ENCODE measurements at places on chromosomes 16 and 17.

DNA sequence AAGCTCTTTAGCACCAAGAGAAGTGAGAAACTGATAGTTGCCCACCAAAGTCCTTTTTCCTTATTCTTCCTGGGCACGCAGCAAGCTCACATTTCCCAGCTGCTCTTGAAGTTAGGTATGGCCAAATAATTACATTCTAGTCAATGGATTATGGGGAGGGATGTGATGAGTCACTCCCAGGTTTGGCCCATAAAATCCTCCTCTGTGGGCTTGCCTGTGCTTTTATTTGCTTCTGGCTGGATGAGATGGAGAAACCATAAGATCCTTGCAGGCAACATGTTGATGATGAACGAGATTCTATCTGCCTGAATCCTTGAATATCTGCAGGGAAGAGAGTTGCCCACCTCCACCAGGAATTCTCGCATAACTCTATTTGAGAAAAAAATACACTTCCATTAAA is 568.3 kb upstream of the SALL1 start:
- DNase-seq: no peak

- DNase-seq: no peak
Measured at GRCh38 chr17:3189961-3190360, 7.4 kb upstream of the OR1A2 start.

GRCh38 chr16:60905811-60906210 is 1130.4 kb downstream of the CDH8 start:
- no peak for DNase-seq

DNA sequence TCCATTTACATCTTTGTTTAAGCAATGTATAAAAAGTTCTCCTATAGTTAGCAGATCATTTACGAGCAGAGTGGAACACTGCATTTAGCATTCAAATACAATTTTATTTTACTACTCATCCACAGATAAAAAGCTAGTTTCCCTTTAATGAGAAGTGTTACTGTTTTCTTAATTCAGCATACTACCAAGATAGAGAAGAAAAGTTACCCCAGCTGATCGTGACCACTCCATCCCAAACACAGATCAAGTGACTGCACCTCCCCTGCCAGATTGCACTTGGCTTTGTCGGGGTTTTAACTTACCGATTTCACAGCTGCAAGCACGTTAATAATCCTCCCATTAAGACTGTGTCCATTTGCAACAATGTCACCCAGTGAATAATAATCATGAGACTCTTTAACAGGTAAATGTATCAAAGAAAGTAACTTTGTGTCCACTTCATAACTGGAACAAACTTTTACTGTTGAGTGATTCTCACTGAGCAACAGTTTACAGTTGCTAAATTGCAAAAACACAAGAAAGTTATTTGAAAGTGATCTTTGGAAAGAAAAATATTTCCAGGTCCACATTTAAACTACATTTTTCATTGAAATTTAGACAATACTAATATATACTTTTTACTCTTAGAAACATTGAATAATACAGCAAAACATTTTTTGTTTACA is 14.4 kb downstream of the MEIOB start:
- no peak for DNase-seq

GRCh38 chr16:10240854-10241613 is 58.8 kb upstream of the GRIN2A start:
- DNase-seq: no peak

DNA sequence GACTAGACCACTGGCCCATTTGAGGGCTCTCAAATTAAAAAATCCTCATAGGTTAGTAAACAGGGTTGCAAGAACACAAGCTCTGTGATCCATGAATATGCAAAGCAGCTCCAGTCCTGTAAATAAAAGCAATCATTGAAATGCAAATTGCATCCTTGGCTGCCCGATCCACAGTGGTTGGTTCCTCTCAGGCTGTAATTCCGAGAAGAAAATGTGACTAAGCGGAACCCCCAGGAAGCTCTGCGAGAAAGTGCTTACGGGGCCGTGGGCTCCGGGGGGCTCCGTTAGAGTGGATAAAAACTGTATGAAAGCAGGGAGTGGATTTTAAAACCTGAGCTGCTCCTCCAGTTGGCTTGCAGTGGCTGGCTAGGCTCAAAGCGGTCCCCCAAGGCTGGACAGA is 2.5 kb downstream of the GPRC5B start:
- no peak for DNase-seq

Measured in ACHN (cell line).